Activated CD4-positive, alpha-beta T cell treated with anti-CD3 and anti-CD28 coated beads, Interleukin-2, amount 50 U/mL, for 48 hours (primary cell): ENCODE measurements at places on chromosomes 2 and 18.

DNA sequence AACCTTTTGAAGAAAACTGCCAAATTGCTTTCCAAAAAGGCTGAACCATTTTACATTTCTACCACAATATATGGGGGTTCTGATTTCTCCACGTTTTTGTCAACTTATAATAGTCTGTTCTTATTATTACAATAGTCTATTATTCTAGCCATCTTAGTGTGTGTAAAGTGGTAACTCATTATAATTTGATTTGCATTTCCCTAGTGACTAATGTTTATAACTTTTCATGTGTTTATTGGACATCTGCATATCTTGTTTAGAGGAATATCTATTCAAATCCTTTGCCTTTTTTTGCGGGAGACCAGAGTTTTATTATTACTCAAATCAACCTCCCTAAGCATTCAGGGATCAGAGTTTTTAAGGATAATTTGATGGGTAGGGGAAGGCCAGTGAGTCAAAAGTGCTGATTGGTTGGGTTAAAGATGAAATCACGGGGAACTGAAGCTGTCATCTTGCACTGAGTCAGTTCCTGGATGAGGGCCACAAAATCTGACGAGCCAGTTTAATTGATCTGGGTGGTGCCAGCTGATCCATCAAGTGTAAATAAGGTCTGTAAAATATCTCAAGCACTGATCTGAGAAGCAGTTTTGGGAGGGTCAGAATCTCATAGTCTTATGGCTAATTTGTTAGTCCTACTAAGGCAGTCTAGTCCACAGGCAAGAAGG, 303.4 kb upstream of the NCKAP5 start:
- no peak for DNase-seq

DNA sequence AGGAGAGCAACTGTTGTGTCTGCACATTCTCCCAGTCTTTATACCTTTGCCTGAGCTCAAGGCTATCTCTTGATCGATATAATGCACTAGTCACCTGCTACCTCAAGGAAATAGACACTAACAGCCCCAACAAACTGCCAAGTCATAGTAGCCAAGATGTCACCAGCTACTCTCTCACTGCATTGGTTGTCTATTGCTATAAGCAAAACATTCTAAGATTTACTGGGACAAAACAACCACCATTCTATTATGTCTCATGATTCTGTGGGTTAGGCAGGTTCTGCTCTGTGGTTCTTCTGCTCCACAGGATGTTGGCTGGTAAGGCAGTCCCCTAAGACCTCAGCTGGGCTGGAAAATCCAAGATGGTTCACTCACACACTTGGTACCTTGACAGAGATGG, 28.5 kb upstream of the MLPH start:
- DNase-seq = no peak

- no peak for DNase-seq
These were observed 2.6 kb downstream of the CYB5A start for GRCh38 chr18:74289137-74289536.

- DNase-seq = no peak
These were observed 86.3 kb upstream of the EFEMP1 start for GRCh38 chr2:56009758-56010458.

DNA sequence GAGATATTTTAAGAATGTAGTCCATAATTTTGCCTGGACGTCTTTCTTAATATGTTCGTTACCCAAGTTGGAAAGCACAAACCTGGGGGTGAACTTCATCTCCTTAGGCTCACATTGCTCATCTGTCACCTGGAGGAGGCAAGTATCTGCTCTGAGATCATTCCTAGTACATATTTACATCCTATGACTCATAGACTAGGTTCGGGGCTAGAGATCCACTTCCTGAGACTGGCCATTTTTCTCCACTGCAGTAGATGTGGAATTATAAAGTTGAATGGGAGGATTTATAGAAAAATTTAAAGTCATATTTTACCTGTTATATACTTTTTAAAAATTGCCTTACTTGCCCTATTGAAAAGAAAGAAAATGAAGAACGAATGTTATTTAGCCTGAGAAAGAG, 77.5 kb upstream of the PROKR1 start:
- DNase-seq = no peak

DNA sequence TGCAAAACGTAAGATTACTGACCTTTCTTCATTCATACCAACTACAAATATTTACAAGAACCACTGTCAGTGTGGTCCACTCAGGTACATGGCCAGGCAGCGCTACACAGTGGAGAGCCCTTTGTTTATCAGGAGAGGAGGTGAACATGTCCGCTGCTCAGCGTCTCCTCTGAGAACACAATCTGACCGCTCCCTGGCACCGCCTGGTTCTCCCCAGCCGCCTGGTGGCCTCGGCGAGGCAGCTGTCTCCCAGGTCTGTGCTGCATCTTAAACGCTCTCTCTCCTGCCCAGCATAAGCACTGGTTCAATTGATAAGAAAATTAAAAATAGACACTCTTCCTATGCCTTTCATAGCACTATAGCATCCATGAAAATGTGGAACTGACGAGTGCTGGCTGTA, 146.8 kb upstream of the PXDN start:
- no peak for DNase-seq

- no peak for DNase-seq
These were observed 10.4 kb downstream of the IL1RN start for GRCh38 chr2:113137827-113138226.

DNA sequence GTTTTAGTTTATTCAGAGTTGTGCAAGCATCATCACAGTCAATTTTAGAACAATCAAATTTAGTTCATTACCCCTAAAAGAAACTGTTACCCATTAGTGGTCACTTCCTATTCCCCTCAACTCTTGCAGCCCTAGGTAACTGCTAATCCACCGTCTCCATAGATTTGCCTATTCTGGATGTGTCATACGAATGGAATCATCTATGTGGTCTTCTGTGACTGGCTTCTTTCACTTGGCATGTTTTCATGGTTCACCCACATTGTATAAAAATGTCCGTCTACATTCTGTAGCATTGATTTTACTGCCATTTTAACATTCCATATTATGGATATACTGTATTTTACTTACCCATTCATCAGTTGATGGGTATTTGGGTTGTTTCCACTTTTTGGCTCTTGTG, 5.3 kb upstream of the CEP68 start:
- no peak for DNase-seq

GRCh38 chr2:112010751-112011150, 44.3 kb upstream of the TMEM87B start:
- DNase-seq = no peak

DNA sequence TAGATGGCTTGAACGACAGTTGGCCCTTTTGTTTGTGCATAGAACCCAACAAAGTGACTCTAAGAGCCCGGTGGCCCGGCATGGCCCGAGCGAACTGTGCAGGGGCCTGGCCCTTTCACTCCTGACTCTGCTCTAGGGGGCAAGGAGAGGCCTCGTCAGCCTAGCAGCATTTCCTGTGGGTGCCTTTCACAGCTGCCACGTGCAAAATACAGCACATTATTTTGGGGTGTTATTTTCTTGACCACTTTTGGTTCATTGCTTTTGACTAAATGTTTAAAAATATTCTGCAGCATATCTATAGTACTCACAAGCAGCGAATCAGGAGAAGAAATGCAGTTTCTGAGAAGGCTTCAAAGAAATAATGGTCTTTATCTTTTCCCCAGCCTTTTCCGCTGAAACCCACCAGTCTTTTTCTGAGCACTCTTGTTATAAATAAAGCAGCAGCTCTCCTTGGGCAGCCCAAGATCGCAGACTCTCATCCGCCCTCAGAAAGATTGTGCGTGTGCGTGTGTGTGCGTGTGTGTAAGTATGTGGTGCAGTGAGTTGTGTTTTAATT, 31.3 kb downstream of the DGKD start:
- DNase-seq = no peak

GRCh38 chr2:129483366-129483765, 496.1 kb upstream of the RAB6C start:
- DNase-seq = no peak

DNA sequence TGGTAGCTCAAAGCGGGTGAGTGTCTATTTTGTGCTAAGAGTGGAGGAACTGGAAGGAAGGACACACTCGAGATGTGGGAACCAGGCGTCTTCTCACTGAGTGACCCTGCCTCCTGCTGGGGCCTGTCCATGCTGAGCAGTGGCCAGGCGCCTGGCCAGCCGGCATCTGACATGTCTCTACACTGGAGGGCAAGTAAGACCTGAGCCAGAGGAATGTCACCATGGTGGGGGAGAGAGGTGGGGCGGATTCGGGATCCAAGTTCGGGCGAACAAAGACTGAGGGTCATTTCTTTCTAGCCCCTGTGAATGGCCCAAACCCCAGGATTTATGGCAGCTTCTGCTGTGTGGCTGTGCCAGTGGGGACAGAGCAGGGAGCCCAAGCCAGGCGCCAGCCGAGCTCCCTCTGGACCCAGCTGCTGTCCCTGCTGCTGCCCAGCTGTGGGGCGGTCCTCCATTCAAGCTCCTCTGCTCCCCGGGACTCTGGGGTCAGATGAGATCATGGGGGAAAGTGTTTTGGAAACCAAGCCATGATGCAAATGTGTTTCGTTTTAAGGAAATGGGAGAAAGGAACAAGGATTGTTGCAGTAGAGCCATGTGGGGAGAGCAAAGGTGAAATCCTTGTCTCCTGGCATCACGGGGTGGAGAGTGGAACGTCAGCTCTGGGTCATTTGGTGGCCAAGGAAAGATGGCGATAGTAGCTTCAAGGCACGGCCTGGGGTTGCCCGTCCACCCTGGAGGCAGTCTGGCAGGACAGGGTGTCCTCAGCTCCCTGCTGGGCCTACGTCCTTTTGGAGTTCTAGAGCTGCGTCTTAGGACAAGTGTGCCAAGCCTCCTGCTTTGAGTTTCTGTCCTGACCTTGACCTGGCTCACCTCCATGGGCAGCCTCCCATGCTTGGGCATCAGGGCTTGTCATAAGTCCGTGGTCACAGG, 8.1 kb downstream of the ACKR3 start:
- no peak for DNase-seq

DNA sequence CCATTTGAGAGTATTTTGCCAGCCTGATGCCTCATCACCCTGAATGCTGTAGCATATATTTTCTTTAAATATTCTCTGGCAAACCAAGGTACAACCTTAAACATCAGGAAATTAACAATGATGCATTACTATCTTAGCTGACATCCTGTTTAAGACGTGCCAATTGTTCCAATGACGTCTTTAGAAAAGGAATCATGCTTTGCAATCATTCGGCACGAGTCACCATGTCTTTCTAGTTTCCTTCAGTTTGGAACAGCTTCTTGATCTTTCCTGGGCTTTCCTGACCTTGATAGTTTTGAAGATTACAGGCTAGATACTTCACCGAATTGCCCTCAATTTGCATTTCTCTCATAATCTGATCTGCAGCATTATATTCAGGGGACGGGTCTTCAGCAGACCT, 88.2 kb upstream of the GLI2 start:
- DNase-seq = no peak

DNA sequence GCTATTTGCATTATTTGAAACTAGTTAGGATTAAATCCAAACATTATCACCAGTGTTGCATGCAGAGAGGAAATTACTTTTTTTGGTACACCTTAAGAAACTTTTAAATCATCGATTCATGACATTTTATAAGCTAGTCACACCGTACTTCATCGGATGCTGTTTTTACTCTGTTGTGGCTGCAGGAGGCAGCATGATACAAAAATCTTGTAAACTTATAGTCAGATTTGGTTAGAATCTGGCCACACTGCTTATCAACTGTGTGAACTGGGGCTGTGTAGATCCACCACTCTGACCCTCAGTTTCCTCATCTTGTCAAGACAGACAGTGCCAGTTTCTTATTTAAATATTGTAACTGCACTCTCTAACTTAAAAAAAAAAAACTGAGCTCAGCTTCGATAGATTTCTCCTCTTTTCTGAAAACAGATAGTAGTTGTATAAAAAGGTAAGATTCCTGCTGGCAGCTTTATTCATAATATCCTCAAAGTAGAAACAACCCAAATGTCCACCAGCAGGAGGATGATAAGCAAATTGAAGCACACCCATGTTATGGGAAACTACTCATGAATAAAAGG, 77.8 kb downstream of the RAPGEF4 start:
- DNase-seq = no peak

GRCh38 chr2:142724186-142724585, 153.3 kb upstream of the KYNU start:
- DNase-seq = no peak

DNA sequence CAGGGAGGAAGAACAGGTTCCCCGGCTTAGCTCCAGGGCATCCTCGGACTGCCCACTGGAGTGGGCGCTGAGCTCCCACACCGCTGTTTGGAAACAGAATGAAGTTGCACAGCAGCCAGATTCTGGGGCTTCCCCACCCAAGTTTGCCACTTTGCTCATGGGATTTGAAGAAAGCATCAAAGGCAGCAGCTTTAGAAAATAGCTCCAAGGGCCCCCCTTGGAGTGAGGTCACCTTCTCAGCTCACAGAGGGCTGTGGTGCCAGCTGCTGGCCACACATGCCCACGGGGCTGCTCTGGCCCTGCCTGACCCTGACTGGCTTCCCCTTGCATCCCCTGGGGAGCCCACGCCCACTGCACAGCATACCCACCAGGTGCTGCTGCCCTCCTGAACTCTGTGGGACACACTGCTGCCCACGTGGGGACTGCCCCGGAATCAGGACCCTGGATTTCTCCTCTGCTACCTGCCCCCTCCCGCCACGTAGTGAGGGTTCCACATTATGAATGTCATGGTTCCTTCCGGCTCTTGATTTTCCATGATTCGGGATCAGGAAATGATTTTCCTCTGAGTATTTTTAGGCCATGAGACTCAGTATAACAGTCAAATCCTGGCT, 70.3 kb downstream of the TGOLN2 start:
- no peak for DNase-seq

GRCh38 chr2:18514526-18515461, 45.7 kb downstream of the RDH14 start:
- DNase-seq = no peak

GRCh38 chr2:158600155-158600802, 143.5 kb downstream of the PKP4 start:
- no peak for DNase-seq

GRCh38 chr2:122663620-122664019, 908.2 kb downstream of the TSN start:
- DNase-seq = no peak

GRCh38 chr2:1152375-1152774, 201.7 kb downstream of the SNTG2 start:
- no peak for DNase-seq

GRCh38 chr2:48415836-48416515, 114.0 kb upstream of the STON1 start:
- DNase-seq = no peak

- DNase-seq = no peak
These were observed 205.7 kb upstream of the ZSWIM2 start for GRCh38 chr2:187054501-187055319.

GRCh38 chr2:218992703-218993344, 398 bp downstream of the CRYBA2 start:
- no peak for DNase-seq

- no peak for DNase-seq
These were observed 27.4 kb downstream of the PPP1CB start for GRCh38 chr2:28779001-28779400.

DNA sequence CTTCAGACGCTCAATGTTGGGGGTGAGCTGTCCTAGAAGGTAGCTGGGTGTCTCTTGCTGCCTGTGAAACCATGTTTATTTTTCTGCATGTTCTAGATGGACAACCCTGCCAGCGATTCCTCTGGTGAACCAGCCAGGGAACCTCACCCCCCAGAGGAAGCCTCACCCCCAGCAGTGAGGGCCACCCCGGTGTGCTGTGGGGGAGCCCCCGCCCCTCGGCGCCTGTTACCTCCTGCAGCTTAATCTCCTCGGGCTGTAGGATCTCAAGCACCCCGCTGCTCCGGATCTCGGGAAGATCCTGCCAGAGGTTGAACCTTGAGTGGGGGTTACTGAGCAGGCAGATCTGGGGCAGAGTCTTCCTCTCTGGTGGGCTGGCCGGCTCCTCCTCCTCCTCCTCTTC, 50.0 kb downstream of the SNORC start:
- DNase-seq = no peak
